ENCODE measurements at places on chromosomes 2 and 18.

GRCh38 chr2:153230977-153231376 is 247.6 kb downstream of the RPRM start:
- DNase-seq, result no peak

DNA sequence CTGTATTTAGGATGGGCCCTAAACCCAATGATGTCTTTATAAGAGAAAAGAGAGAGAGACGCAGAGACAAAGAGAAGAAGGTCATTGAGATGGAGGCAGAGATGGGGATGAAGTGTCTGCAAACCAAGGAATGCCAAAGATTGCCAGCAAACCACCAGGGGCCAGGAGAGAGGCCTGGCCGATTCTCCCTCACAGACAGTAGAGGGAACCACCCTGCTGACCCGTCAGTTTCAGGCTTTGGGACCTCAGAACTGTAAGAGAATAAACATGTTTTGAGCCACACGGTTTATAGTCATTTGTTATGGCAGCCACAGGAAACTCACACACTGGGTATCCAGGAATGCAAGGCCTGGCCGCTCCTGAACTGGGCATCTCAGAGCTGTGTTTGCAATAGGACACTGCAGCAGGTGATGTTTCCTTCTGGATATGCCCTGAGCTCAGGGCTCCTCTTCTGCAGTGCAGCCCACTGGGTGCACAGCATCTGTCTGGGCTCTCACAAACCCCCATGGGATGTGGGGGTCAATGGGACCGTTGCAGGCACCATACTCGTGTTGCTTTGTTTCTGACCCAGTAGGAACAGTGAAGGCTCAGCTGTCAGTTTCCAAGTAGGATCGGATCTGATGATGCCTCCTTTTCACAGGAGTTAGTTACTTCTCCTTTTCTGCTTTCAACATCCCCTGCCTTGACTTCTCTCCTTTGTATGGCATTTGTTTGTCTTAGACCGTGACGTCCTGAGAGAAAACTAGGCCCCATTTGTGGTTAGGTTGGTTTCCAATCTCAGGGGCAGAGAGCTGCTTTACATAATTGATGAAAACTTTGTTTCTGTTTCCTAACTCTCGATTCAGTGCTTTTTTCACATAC is 20.8 kb downstream of the PTPN18 start:
- no peak for DNase-seq

- DNase-seq, result no peak
Measured at GRCh38 chr2:234816491-234816890, 135.3 kb upstream of the SH3BP4 start.

DNA sequence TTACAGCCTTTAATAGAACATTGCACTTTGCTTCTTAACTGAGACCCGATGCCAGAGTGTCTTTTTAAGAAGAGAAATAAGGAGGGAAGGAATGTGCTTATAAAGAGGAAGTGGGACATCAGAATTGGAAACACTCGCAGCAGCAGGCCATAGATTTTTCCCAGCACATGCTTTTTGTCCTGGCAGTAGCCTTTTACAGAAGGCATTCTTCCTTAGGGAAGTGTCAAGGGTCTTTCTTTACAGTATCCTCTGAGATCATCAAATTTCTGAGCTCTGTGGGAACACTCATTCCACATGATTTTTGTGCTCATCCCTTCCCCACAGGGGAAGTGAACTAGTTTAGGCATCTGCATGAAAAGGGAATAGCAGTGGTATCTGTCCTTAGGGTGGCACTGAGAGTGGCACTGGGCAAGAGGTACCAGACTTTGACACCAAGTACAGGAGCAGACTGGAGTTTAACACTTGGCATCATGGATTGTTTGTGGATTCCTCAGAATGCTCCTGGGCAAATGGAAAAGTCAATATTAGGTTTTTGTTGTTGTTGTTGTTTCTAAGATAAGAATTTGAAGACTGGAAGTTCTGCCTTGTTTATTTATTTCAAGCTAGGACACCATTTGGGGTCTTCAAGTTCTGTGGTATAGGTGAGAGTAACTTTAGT is 4.1 kb downstream of the MYO1B start:
- no peak for DNase-seq

DNA sequence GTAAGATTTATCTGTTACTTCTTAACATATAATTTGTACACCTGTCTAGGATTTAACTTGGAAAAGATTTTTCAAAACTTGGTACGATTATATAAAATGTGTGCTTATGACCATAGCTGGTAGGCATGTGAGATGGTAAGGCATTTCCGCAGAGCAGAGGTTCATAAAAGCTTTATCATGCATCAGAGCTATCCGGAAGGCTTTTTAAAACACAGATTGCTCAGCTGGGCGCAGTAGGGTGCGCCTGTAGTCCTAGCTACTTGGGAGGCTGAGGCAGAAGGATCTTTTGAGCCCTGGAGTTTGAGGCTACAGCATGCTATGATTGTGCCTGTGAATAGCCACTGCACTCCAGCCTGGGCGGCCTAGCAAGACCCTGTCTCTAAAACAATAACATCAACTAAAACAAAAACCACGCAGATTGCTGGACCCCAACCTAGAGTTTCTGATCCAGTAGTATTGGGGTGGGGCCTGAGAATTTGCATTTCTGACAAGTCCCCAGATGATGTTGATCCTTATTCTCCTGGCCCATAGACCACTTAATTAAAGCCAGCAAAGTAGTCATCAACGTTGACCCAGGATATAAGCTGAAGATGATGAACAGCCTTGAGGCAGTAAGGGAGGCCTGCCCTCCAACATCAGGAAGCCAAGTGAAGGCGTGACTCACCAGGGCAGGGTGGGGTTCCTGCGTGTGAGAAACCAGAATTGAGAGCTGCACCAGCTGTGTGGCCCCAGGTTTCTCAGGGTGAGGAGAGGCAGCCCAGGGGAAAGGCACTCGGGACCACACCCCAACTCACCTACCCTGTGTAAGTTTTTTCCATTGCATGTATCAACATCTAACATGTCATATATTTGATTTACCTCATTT is 21.6 kb upstream of the SLC20A1 start:
- no peak for DNase-seq

DNA sequence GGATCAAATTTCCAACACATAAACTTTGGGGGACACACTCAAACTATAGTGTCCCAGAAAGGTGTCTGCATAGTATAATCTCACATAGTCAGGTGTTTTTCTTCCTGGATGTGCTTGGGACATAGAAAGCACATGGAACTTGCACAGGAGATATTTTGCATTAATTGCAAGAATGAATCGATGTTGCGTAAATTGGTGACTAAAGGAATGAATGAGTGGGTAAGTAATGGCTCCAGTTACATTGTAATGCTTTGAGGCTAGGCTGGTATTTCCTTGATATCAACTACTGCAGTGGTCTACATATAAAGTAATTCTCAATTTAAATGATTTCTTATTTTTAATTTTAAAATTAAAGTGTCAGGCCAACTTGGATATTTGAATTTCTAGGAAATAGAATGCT is 53.4 kb downstream of the SH3RF3 start:
- no peak for DNase-seq

DNA sequence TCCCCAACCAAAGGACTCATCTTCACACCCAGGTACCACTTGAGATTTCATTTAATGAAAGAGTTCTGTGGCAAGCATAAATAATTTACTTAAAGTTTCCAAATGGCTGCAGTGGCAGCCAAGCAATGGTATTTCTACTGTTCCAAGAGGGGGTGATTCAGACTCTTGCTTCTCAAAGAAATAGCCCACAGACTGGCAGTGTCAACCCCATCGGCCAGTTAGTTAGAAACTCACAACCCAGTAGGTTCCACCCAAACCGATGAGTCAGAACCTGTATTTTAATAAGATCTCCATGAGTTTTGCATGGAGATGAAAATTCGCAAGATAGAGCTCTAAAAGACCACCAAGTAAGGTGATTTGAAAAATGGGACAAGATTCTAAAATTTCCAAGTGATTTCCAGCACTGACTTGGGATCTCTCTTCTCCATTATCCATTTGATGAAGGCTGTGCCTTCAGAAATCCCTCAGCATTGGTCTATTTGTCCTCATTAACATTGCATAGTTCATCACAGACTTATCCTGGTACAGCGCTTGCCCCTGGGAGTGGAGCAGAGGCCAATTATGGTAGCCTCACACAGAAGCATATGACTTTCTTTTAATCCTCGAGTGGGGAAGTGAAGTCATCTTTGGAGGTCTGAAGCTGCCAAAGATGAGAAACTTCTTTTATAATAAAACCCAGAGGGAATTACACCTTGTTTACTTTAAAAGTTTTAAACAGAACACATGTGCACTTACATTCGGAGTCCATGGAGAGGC is 361.4 kb upstream of the ID2 start:
- DNase-seq, result no peak

DNA sequence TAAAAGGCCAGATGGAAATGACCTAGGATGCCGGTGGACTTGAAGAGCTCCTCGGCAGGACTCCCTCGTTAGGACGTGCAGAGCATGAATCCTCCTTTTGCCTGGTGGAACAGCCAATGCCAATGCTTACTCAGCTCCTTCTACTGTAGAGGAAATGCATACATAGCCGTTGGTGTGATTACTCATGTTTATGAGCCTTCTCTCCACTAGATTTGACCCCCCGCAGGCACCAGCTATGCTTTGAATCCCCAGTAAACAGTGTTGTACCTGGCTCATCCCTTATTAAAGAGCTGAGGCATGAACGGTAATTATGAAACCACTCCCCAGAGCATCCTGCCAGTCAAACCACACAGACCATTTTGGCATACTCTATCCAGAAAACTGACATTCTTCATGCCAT is 172.8 kb downstream of the ANTXR1 start:
- DNase-seq, result no peak

GRCh38 chr18:62777814-62778213 is 62.5 kb downstream of the PHLPP1 start:
- DNase-seq, result no peak

- no peak for DNase-seq
Measured at GRCh38 chr18:62766266-62766665, 50.9 kb downstream of the PHLPP1 start.
